NCI-H1048 (cell line): ENCODE measurements at places on chromosomes 7 and 10.

GRCh38 chr10:74024600-74024999 is 26.7 kb downstream of the VCL start:
- DNase-seq: no peak

- DNase-seq: no peak
These were observed 93.3 kb upstream of the FAM171A1 start for GRCh38 chr10:15464381-15464780.

GRCh38 chr7:77699056-77699455 is 2.8 kb downstream of the RSBN1L start:
- no peak for DNase-seq

GRCh38 chr10:128070161-128070560 is 56.1 kb downstream of the MKI67 start:
- no peak for DNase-seq

DNA sequence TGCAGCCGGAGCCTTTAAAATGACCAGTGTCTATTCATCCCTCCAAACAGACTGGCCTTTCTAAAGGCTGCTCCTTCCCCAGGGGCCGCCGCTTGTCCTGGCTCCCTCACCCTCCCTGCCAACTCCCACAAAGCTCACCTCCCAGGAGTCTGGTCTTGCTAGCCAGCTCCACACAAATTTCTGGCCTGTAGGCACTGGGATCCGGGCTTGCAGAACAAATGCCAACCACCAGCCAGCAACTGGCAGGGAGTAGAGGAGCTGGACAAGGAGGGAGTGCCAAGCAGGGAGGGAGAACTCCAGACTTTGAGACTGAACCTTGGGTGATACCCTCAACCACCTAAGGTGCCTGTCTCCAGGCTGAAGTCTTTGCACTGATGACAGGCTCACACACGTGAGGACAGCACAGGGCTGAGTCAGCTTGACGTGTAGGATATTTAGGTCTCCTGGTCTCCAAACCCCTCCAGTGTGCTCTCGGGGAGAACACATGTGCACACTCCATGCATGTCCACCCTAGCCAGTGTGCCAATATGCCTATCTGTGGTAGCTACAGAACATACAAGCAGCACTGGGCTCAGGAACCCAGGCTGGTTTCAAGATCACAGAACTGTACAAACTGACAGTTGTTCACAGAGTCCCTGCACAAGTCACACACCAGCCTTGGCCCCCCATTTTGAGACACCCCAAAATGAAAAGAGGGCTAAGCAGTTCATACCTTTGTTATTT is 6.0 kb downstream of the PAX2 start:
- DNase-seq: no peak

DNA sequence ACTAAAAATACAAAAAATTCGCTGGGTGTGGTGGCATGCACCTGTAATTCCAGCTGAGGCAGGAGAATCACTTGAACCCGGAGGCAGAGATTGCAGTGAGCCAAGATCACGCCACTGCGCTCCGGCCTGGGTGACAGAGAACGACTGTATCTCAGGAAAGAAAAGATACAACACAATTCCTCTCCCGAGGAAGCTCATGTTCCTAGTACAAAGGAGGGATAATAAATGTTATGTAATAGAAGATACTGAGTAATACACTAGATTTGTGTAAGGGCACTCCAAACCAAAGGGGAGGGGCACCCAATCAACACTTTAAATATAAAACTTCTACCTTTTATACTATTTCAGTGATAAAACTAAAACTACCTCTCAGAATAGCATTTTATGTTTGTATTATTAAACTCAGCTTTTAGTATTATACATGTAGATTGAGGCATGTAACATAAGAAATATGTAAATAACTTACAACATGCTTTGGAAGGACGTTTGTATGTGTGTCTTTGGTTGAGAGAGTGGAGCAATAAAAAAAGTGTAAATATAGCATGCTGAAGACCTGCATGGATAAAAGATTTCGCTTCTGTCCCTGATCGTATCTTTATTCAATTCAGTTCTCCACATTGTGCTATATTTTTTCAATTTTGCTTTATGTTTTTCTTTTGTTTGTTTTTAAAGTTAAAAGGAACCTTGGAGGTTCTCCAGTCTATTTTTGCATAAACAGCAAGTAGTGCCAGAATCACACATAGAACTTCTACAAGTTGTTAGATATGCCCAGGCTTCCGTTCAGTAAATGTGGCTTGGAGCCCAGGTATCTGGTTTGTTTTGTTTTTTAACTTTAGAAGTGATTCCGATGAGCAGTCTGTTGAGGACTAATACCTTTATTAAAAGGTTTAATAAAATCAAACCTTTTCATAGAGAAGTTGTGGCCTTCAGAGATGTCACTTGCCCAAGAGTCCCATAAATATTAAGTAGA is 71.9 kb downstream of the WAC start:
- no peak for DNase-seq

GRCh38 chr10:35083242-35083641 is 6.9 kb downstream of the CUL2 start:
- no peak for DNase-seq

DNA sequence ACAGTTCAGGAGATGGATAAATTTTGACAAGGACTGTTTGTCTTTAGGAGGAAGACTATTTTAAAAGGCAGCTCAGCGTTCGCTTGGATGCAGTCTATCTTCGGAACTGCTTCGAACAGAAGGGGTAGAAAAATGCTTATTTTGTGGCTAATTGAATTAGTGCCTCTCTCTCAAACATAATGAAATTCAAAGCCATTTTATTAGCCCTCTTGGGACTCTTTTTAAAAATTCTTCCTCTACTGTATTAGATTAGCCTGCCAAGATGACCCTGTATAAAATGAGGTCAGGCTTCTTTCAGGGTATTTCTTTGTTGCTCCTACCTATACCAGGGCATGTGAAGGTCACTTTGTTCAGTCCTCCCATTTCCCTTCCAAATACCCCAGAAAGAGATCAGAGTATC is 379.2 kb upstream of the NFE2L3 start:
- no peak for DNase-seq

DNA sequence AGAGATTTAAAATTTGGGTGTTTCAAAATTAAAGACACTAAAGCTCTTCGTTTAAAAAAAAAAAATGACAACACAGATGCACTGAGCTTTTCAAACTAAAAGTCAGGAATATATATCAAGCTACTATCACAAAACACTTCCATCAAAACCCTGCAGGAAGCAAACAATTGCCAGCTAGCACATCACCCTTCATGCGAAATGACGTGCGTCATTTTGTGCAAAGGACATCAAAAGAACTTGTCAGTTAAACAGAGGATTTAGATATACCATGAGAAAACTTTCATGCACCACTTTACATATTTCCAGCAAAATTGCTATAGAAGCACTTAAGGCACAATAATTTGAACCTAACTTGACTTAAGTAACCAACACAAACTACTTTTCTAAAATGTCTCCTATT is 264.7 kb downstream of the GRM8 start:
- DNase-seq: no peak

- no peak for DNase-seq
These were observed 241.2 kb downstream of the CCDC7 start for GRCh38 chr10:32687116-32687515.

GRCh38 chr10:57303566-57303965 is 942.5 kb upstream of the ZWINT start:
- DNase-seq: no peak

DNA sequence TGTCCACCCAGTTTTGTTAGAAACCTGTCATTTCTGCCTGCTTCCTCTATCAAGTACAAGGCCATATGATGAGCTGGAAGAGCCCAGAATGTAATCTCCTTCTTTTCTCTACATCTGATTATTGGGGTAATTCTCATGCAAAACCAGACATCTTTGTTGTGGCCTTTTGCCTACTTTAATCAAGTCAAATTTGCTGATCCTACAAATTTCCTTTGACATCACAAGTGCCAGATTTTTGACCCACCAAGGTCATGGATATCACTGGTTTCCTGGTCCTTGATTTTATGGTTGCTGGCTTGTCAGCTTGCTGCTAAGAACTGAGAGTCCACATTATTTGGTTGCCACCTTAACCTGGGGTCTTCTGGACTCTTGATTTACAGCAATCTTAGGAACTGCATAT is 336.1 kb downstream of the TFEC start:
- DNase-seq: no peak

- no peak for DNase-seq
These were observed 6.0 kb upstream of the TRPV6 start for GRCh38 chr7:142891490-142892082.

- DNase-seq: no peak
These were observed 626.0 kb downstream of the ACTR3B start for GRCh38 chr7:153385502-153385901.

GRCh38 chr7:32034052-32034451 is 36.2 kb downstream of the PDE1C start:
- DNase-seq: peak; percentile 84

DNA sequence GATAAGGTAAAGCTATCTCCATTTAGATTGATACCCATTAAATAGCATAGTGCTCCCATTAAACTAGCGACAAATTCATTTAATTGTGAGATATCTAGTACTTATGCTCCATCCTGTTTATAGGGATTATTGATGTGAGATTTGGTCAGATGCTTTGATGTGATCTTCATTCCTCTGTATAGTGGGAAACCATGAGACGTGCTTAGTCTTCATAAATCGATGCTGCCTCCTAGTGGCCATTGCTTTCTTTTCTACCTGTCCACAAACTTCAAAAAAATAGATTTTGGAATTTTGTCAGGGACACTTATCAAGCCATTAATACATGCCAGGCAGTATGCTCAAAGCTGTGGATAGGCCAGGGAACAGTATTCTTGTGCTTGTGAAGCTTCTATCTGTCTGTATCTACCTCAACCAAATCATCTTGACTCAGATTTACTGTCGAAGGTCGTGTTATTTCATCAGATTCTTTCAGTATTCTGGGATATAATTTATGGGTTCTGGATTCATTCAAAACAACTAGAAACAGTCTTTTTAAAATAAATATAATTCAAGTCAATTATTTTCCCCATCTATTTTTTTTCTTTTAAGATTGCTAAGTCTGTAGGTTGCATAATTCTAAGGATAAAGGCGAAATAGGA is 12.0 kb downstream of the LSM8 start:
- peak; percentile 33 for DNase-seq

DNA sequence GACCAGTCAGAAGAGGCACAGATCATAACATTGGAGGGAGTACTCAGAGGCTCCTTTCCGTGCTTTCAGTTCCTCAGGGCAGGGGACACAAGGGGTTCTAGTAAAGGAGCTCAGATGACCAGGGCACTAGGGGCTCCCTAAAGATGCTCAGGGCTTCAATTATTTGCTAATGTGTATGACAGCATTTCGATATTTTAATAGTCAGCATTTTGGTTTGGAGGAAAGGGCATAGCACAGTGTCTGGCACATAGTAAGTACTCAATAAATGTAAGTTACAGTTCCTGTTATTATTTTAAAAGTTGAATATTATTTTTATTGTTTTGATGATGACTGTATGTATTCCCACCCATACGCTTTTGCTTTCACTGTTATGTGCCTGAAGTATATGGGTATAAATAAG is 260.0 kb downstream of the REEP3 start:
- DNase-seq: no peak

- no peak for DNase-seq
These were observed 18.4 kb downstream of the NKX2-3 start for GRCh38 chr10:99551158-99551557.

GRCh38 chr10:124229201-124229988 is 136.0 kb upstream of the CHST15 start:
- no peak for DNase-seq

- DNase-seq: no peak
These were observed 342.5 kb downstream of the RPS24 start for GRCh38 chr10:78375854-78376785.

DNA sequence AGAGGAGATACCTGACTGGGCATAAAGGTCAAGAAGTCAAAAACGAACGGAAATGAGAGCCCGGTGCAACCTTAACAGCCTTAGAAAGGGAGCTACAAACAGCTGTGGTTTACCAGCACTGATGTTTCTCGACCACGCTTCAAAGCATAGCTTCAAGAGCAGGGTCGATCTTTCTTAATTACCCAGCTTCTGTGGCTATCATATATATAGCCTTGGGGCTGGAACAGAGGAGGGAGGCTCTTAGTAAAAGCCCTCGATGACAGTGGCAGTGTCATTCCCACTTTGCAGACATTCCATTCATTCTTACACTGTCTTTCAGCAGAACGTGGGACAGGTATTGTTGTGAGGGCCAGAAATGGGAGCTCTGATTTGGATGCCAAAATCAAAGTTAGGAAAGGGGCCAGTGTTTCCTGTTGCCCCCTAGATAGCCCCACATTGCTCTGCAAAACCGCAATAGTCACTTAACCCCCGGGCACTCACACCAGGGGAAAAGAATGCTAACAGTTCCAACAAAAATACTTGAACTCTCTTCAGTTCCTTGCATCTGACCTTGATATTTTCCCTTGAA is 141.5 kb downstream of the MTPAP start:
- no peak for DNase-seq

GRCh38 chr10:13349463-13350274 is 1.6 kb upstream of the SEPHS1 start:
- no peak for DNase-seq

GRCh38 chr7:91180746-91181145 is 83.5 kb upstream of the FZD1 start:
- no peak for DNase-seq

- DNase-seq: no peak
These were observed 5.1 kb upstream of the SLC16A12 start for GRCh38 chr10:89540420-89540949.

GRCh38 chr7:151246851-151247580 is 1.5 kb downstream of the SMARCD3 start:
- no peak for DNase-seq

DNA sequence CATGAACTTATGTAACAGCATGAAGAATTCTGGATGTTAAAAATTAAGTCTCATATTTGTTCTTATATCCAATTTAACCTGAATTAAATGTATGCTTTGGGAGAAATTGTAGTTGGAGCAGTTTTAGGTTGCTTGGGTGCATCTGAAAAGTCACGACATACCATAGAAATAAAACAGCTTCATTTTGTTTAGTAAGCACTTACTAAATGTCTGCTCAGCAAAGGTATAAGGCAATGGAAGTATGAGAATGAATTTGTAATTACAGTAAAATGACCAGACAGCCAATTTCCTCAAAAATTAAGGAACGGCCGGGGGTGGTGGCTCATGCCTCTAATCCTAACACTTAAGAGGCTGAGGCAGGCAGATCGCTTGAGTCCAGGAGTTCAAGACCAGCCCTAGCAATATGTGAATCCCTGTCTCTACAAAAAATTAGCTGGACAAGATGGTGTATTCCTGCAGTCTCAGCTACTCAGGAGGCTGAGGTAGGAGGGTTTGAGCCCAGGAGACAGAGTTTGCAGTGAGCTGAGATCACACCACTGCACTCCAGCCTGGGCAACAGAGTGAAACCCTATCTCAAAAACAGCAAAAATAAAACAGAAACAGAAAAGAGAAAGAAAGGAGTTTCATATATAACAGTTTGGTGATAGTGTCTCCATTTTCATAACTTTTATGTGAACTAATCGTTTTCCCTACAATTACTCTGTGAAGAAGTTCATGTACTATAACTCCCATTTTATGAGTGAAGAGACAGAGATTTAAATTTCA is 47.2 kb upstream of the KLF6 start:
- DNase-seq: no peak
